GM19239 (cell line): ENCODE measurements at places on chromosomes 12 and 14.

DNA sequence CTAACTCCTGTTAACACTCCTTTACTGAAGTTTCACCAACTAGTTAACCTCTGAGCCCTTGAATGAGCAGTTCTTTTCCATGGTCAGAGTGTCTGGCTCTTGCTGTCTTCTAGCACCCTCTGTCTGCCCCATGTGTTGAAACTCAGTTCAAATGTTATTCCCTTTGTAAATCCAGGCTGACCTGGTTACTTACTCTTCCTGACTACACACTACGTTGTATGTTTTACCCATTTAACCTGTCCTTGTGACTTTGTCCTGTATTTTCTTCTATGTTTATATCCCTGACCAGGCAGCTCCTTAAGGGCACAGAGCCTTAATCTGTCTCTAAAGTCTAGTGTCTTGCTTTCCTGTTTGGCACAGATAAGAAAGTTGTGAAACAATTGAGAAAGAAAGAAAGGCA is 389.0 kb upstream of the RPL10L start:
- DNase-seq: no peak

DNA sequence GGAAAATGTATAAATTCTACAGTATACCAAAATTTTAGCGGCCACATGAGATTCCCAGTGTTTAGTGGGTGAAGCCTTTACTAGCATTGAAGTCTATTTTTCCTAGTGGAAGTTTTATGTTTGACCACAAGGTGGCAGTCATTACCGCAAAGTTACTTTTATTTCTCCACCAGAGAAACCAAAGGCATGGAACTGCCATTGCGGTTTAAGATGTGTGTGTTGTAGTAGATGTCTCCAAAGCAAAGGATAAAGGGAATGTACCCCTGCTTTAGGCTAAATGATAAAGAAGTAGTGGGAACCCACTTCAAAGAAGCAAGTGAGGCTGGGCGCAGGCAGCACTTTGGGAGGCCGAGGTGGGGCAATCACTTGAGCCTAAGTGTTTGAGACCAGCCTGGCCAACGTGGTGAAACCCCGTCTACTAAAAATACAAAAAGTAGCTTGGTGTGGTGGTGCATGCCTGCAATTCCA is 140.5 kb downstream of the PRKCH start:
- no peak for DNase-seq

GRCh38 chr12:14059548-14059947 is 78.1 kb upstream of the GRIN2B start:
- no peak for DNase-seq

DNA sequence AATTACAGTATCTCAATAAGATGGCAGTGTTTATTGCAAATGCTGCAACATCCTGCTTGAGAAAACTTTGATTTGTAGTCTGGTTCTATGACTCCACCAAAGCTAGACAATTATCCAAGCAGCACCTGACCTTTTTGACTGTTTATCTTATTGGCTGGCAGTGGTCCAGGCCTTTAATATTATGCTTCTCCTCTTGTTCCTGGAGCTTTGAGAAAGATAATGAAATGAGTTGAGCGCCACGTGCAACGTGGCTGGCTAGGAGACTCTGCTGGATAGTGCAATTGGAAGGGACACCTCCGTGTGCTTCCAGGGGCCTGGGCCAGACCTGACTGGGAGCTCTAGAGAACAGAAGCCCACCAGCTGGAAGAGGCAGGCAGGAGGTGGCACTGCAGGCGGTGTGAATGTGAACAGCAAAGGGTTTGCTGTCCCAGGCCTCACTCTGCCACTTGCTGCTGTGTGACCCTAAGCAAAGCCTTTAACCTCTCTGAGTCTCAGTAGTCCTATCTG is 349.3 kb downstream of the CACNA1C start:
- DNase-seq: no peak

DNA sequence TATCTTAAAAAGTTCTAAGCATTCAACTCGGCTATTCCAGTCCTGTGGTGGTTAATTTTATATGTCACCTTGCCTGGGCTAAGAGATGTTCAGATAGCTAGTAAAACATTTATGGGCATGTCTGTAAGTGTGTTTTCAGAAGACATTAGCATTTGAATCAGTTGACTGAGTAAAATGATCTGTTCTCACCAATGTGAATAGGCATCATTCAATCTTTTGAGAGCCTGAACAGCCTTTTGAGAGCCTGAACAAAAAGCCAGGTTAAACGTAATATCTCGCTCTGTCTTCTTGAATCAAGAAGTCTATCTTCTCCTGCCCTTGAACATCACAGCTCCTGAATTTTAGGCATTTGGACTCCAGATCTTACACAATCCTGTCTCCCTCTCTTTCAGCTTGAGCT is 1266.1 kb downstream of the LRFN5 start:
- no peak for DNase-seq

DNA sequence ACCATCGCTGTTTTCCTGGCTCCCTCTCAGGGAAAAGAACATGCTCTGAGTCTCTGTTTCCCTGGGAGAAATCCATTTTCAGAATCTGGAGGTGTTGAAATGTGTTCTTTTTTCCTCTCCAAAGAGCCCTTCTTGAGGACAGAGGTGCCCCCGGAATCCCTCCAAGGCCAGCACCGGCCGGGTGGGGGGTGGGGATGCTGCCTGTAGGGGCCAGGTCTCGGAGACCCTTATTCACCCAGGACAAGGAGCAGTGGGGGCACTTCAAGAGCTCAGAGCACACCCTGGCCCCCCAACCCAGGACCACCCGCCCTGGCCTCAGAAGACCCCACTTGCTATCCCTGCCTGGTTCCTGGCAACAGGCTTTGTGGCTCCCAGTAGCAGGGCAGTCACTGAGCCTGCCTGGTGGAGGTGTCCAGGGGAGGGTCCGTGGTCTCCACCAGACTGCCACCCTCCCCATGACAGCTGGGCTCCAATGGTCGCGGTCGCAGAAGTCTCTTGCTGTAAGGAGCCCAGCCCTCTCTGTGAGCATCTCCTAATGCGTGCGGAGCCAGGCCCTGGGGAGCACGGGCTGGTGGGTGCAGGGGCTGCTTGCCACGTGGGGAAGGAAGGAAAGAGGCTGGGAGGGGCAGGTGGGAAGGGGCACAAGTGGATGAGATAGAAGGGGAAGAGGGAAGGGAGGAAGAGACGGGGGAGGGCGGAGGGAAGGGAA is 13.2 kb upstream of the DIO3 start:
- no peak for DNase-seq

DNA sequence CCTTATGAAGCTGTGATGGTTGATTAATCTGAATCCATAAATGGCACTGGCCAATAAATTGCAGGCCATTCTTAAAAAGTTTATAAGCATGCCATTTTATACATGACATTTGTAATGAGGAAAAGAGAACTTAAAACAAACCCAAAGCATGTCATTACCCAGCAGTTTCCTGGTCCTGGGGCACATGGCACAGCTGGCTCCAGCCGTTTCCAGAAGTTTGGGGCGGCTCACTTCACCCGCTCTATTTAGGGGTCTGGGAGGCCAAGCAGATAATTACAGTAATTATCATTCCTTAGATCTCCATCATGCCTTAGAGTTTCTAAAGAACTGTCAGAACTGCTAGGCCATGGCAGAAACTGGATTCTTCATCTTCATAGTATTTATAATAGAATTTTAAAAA is 6.4 kb downstream of the ADGRD1 start:
- DNase-seq: no peak

DNA sequence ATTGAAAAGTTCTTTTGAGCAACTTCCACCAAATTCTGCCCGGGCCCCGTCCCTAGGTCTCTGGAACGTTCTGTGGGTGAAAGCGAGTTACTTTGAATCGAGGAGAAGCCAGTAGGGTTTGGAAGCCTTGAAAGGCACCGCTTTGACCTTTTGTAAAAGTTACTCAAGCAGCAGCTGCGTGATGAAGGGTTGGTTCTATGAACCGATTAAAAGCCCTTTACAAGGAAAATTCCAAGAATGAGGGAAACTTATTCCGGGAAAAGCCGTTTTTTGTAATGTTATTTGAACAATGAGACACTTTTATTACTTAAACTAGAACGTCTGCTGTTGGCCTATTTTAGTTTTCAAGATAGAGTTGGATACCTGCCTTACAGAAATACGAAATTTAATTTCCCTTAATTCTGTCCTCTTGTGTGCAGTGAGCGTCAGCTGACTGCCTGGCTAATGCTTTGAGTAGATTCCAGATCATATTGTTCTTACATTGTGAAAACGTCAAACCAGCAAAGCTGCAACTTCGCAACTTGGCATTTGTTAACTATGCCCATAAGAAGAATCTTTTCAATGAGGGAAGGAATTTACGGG is 906 bp downstream of the LARP4 start:
- DNase-seq: no peak

DNA sequence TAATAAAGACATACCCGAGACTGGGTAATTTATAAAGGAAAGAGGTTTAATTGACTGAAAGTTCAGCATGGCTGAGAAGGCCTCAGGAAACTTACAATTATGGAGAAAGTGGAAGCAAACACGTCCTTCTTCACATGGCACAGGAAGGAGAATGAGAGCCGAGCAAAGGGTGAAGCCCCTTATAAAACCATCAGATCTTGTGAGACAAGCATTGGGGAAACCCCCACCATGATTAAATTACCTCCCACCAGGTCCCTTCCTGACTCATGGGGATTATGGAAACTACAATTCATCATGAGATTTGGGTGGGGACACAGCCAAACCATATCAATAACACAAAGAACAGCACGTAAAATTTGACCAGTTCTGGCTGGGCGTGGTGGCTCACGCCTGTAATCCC is 85.6 kb upstream of the ATF7IP start:
- no peak for DNase-seq
